ENCODE measurements at places on chromosomes 16 and 17.
A peak's percentile ranks its signal among the peaks of the same experiment; 100 is the strongest.

DNA sequence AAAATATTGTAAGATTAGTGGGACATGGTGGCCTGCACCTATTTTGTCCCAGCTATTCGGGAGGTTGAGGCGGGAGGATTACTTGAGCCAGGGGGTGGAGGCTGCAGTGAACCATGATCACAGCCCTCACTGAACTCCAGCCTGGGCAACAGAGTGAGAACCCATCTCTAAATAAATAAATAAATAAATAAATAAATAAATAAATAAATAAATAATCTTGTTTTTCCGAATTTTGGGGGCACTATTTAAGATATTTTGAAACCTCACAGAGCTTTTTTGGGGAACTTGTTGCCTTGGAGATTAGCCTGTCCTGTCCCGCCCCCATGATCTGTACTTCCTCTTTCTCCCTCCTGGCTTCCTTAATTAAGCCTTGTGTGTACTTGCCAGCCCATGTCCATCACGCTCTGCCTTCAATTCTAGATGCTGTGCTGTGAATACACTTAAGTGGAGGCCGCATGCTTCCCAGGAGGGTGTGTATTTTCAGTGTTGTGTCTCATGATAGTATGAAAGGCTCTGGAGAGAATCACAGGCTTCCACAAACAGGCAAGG lies 4.4 kb downstream of the LGALS9 start:
- no peak for DNase-seq

GRCh38 chr17:28065706-28066105 lies 23.2 kb downstream of the NLK start:
- no peak for DNase-seq

GRCh38 chr17:44144966-44145739 lies 3.4 kb downstream of the HROB start:
- DNase-seq: no peak

DNA sequence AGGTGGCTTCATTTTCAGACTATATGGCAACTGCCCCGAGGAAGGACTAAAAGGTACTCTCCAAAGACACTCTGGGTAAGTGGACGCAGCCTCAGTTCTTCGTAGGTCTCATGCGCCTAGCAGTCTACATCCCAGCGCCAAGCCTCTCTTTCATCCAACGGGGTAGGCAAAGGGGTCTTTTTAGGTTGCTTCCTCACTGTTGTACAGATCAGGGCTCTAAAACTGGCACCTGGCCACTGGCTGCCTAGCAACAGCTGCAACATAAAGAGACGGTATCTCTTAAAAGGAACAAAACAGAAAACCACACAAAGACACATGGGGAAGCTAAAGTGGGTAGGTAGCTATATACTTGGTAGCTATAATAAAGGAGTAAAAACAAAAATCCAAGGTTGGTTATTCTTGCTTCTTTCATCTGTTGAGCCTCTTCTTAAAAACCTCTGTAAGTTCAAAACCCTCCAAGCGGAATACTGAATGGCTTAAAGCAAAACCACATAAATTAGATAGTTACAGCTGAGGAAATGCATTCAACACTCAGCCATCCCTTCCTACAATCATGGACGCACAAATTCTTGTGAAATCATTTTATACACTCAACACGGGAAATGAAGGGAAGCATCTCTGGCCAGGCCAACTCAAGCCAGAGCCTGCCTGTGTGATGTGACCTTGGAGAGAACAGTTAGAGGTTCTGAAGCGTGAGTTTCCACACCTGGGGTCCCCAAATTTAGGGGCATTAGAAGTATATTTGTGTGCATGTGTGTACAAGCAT lies 22.7 kb downstream of the CYTH1 start:
- DNase-seq: peak; percentile 35

DNA sequence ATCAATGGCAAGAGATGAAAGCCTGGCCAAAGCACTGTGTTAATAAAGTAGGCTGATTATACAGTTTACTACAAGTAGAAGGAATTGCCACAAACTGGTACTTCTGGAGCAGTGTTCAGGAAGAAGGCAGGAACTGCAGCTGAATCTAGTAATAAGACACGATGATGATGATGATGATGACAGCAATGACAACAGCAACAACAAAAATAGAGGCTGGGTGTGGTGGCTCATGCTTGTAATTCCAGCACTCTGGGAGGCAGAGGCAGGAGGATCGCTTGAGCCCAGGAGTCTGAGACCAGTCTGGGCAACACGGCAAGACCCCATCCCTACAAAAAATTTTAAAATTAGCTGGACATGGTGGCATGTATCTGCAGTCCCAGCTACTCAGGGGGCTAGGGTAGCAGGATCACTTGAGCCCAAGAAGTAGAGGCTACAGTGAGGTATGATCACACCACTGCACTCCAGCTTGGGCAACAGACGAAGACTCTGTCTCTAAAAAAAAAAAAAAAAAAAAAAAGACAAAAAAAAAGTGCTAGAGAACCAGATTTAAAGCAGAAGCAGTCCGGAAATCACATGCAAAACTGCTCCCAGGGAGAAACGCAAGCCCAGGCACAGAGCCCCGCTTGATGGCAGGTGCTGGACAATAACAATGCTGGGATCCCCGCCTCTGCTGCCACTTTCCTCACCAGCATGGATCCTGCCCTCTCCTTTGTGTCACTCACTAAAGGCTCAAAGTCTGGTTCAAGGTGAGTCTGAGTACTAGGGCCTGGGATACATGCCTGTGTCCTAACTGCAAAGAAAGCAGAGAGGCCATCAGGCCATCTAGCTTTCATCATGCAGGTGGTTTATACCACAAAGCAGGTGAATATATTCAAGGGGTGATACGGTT lies 44.8 kb downstream of the CPPED1 start:
- no peak for DNase-seq

DNA sequence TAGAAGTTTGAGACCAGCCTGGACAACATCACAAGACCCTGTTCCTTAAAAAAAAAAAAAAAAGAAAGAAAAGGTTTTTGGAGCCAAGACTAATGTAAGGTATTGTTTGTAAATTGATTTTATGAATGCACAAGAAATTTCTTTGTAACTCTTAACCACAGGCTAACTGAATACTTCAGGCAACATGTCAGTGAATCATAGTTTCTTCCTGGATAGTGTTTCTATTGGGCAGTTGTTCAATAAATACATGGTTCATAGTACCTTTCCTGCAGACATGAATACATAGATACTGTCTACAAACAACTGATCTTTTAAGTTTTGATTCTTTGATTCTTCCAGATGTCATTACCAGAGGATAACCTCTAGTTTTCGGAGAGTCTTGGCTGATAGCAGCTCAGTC lies 11.6 kb downstream of the DDX42 start:
- no peak for DNase-seq

DNA sequence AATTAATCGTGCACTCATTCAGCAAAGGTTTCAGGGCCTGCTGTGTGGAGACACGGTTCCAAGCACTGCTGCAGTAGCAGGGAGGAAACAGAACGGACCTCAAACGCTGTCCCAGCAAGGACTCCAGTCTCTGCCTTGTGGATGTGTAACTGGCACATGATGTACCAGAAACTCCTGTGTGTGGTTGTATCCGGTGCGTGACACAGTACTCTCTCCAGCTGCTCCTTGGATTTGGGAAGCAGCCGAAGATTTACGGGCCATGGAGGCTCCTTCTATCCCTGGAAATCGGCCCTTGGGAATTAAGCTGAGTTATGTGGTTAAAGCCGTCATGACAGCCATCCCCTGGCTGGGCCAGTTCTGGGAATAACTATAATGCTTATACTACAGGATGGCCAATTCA lies 8.5 kb upstream of the ANKRD11 start:
- no peak for DNase-seq

DNA sequence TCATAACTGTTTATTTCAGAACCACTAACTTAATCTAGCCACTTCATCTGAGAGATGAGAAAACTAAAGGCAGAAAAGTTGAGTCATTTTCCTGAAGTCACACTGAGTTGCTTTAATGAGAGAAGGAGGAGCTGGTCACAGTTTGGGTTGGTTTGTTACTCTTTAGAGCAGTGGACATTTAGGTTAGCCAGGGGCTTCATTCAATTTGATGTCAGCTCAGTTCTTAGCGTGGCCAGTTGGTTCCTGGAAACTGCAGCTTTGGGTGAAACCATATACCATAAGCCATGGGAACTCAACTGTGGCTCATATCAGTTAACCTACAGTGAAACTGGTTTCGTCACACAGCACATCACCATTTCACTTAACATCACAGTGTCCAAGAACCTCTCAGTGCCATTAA lies 59.2 kb upstream of the ADORA2B start:
- no peak for DNase-seq

DNA sequence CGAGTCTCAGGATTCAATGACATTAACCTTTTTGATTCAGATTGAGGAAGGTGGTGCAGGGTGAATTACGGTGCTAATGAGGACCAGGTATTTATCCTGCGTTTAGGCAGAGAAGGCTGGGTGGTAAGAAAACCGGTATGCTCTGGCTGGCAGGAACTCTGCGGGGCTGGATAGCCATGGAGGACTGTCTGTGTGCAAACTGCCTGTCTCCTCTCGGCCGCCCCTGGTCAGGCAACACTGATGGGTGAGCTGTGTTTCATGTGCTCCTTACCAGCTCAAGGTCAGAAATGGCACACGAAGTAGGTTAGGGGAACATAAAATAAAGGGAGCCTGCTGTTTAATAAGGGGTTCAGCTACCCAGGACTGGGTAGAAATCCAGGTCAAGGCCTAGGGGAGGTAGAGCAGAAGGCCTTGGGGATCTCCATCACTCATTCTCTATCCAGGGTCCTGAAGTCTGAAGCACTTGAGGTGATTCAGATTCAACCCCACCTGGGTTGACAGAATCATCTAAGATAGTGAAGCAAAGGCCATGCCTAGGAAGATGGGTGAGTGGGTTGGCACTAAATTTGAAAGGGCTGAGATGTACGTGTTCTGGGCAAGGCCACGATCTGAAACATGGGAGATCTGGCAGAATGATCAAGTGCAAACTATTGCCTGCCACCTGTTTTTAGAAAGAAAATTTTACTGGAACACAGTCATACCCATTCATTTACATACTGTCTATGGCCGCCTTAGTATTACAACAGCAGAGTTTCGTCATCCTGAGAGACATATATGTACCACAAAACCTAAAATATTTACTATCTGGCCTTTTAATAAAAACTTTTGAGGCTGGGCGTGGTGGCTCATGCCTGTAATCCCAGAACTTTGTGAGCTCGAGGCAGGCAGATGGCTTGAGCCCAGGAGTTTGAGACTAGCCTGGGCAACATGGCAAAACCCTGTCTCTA lies 292.5 kb downstream of the XYLT1 start:
- DNase-seq: no peak

DNA sequence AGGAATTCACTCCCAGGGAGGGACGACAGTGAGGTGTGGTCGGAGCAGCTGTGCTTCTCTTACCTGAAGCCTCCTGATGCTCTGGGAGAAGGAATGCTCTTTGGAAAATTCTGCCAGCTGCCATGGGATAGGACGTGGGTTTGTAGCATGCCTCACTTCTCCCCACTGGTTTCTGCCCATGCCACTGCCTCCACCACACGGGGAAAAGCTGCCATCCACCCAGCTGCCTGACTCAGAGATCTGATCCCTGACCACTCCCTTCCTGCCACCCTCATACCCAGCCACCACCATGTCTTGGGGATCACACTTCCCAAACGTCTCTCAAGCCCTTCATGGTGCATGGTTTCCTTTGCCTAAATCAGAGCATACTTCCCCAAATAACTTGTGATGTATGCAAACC lies 80.0 kb downstream of the CPPED1 start:
- no peak for DNase-seq

GRCh38 chr17:13030459-13031300 lies 12.9 kb upstream of the ELAC2 start:
- no peak for DNase-seq

- no peak for DNase-seq
Observed at GRCh38 chr16:73323880-73324279, 276.0 kb upstream of the ZFHX3 start.

DNA sequence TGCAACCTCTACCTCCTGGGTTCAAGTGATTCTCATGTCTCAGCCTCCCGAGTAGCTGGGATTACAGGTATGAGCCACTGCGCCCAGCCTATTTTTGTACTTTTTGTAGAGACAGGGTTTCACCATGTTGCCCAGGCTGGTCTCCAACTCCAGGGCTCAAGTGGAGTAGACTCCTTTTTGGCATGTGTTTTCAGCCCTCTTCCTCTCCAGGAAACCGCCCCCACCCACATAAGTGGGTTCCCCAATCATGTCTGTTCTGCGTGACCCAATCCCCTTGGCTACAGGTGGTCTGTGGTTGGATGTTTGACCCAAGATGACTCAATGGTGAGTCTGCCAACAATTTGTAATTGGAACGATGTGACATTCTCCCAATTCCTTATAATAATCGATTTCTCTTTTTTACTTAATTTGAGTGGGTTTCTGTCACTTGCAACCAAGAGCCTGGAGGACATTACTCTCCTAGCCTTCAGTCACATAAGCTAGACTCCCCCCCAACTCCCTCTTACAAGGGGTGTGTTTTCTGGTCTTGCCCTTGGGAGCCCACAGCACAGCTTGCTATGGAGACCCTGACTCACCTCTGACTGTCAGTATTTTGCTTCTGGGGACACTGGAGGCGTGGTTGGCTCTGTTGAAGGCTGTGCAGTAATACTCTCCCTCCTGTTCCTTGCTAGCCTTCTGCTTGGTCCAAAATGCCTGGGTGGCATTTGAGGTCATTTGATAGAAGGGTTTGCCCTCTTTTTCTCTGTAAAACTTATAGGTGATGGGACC lies 34.9 kb downstream of the PECAM1 start:
- DNase-seq: no peak

DNA sequence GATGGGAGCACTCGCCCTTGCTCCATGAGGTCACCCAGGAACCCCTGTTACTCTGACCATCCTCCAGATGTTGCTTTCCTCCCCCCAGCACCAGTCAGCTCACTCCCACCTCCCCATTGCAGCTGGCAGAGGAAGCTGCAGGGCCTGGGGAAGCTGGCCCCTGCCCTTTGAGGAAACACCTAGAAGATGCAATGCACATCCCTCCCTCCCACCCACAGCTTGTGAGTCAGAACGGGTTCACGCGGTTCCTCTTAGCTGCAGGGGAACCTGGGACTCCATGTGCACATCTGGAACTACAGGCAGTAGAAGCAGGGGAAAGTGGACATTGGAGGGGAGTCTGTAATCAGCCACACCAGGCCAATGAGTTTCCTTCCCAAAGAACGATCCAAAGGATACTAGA lies 96.9 kb downstream of the KATNIP start:
- no peak for DNase-seq

DNA sequence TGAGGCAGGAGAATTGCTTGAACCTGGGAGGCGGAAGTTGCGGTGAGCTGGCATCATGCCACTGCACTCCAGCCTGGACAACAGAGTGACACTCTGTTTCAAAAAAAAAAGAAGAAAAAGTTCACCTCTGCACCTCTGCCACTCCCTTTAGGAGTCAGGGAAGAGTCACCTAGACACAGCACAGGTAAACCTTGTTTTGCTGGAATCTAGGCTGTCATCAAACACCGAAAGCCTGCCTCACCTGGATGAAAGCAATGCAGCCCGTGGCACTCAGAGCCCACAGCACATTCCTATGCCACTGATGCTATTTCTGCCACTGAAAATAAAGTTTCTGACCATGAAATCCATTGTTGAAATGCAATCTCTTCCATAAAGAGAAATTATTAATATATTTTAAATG lies 22.2 kb downstream of the CFAP52 start:
- no peak for DNase-seq
